Activated CD4-positive, alpha-beta T cell treated with anti-CD3 and anti-CD28 coated beads, Interleukin-2, amount 10 ng/mL, durations not matched to agents 7 days and 5 days (primary cell): ENCODE measurements at places on chromosomes 11 and 22. TPM values are rescaled to one million over a fixed set of nuclear protein-coding genes. Genes with fewer than 3 reads are reported as not detected.

- no peaks in the 10 kb centered on the region for H3K36me3 ChIP-seq
- no peak overlapping the region for H3K27ac ChIP-seq
Measured at GRCh38 chr11:114354076-114354475, 46.2 kb downstream of the C11orf71 start.

GRCh38 chr11:1706634-1707400 lies 9.8 kb downstream of the KRTAP5-6 start:
- DNase-seq: no peak
- H3K27ac ChIP-seq: peak overlapping the region; percentile 74
- peaks cover 17% of the 10 kb centered on the region for H3K4me1 ChIP-seq
- H3K27me3 ChIP-seq: peaks cover 12% of the 10 kb centered on the region

DNA sequence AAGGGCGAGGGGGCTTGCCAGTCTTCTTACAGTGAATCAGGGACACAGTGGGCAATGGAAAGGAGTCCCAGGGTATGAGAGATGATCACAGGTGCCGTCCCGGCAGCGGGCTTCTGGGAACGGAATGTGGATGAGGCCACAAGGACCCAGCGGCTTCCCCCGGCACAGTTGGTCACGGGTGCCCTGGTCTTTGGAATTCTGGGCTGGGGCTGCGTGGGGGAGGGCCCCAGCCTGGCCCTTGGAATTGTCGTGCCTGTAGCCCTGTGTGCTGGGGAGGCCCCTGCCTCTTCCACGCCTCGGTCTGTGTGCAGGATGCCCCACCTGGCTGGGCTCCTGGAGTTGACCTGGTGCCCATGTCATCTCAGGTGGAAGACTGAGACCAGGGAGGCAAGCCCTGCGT lies 76.6 kb downstream of the FBLN1 start:
- peaks cover 12% of the 10 kb centered on the region for H3K4me1 ChIP-seq
- no peaks in the 10 kb centered on the region for H3K36me3 ChIP-seq
- H3K27me3 ChIP-seq: no peaks in the 10 kb centered on the region
- peak overlapping the region; percentile 41 for H3K27ac ChIP-seq

GRCh38 chr11:69908511-69909220 lies 89.5 kb upstream of the FGF3 start:
- no peak for DNase-seq
- H3K4me1 ChIP-seq: no peaks in the 10 kb centered on the region
- no peaks in the 10 kb centered on the region for H3K27me3 ChIP-seq
- H3K27ac ChIP-seq: no peak overlapping the region

GRCh38 chr11:64619196-64619595 lies 28.2 kb downstream of the SLC22A12 start:
- peak overlapping the region; percentile 41 for H3K27ac ChIP-seq
- peaks cover 9% of the 10 kb centered on the region for H3K4me1 ChIP-seq
- no peaks in the 10 kb centered on the region for H3K36me3 ChIP-seq
- no peak for DNase-seq

GRCh38 chr11:58625086-58625485 lies 2.6 kb downstream of the CNTF start:
- H3K27me3 ChIP-seq: no peaks in the 10 kb centered on the region
- H3K36me3 ChIP-seq: peaks cover 44% of the 10 kb centered on the region
- H3K4me1 ChIP-seq: peaks cover 20% of the 10 kb centered on the region

GRCh38 chr11:114315749-114316368 lies 19.7 kb downstream of the NNMT start:
- no peaks in the 10 kb centered on the region for H3K36me3 ChIP-seq
- H3K27me3 ChIP-seq: peaks cover 10% of the 10 kb centered on the region
- DNase-seq: no peak
- H3K4me1 ChIP-seq: peaks cover 36% of the 10 kb centered on the region
- peak overlapping the region; percentile 37 for H3K4me3 ChIP-seq

DNA sequence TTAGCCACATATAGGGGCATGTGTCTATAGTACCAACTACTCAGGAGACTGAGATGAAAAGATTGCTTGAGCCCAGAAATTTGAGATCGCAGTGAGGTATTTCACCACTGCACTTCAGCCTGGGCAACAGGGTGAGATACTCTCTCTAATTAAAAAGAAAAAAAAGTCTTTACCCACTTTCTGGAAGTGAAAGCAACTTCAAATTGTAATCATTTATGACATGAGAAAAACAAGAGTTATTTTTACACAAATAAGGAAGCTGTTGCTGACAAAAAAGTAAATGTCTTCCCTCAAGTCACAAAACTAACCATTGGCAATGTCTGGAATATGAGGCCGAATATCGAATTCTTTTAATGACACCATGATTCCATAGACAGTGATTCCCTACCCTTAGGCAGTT lies 71.4 kb downstream of the GLYATL1 start:
- no peak for DNase-seq
- H3K36me3 ChIP-seq: no peaks in the 10 kb centered on the region
- no peak overlapping the region for H3K27ac ChIP-seq
- H3K4me3 ChIP-seq: no peak overlapping the region

Gene OR51F1
- not detected for total RNA-seq

GRCh38 chr11:73331138-73331916 lies 23.3 kb downstream of the ARHGEF17 start:
- no peak overlapping the region for H3K4me3 ChIP-seq
- no peaks in the 10 kb centered on the region for H3K36me3 ChIP-seq
- no peaks in the 10 kb centered on the region for H3K27me3 ChIP-seq
- DNase-seq: no peak

DNA sequence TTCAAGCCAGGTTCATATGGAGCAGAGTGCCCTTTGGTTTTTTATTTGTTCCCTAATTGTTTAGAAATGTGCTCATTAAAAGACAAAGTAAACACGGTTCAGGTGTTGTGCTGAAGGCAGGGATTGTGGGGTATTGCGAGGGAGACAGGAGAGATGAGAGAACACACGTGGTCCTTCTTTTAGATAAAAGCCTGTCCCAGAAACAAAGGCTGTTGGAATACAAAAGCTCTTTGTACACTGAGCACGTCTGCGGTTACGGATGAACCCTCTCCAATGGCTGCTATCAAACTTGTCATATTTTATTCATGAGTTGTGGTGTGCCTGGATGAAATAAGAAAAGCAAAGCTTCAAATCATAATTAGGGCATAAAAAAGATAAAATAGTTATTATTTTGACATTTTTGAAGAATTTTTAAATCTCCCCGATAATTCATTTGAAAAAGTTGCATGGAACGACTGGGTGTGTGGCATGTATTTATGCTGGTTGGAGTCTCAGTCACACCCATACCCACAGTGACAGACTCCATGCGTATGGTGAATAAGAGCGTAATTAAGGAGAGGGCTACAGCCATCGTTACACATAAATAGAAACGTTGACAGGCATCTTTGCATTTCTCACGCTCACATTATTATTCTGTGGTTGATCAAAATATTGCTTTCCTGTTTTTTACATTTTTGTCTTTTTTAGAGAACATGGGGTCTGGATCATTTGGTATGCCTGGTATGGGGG lies 92.9 kb downstream of the NELL1 start:
- no peaks in the 10 kb centered on the region for H3K36me3 ChIP-seq
- DNase-seq: no peak
- no peaks in the 10 kb centered on the region for H3K27me3 ChIP-seq

DNA sequence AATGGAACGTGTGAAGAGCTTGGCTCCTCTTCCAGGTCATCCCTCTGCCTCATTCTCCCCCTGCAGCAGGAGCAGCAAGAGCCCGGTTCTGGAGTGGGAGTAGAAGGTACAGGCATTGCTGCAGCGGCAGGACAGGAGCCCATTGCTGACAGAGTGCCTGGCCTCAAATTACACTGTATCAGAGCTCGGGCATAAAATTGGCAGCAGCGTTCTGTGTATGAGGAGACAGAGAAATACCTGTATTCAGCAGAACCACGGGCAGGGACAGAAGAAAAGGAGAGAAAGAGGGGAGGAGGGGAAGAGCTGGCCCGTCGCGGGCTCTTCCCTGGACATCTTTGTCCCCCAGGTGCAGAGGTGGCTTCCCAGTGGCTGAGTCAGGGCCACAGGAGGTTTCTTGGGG lies 2.6 kb upstream of the NCF4 start:
- DNase-seq: no peak
- H3K27ac ChIP-seq: no peak overlapping the region
- H3K36me3 ChIP-seq: peaks cover 3% of the 10 kb centered on the region
- peaks cover 7% of the 10 kb centered on the region for H3K27me3 ChIP-seq
- peaks cover 55% of the 10 kb centered on the region for H3K4me1 ChIP-seq
- no peak overlapping the region for H3K4me3 ChIP-seq

Gene CALCA
- total RNA-seq: not detected

Gene MOB2
- 45.4 TPM for total RNA-seq

Gene TMEM45B
- total RNA-seq: 0.84 TPM

DNA sequence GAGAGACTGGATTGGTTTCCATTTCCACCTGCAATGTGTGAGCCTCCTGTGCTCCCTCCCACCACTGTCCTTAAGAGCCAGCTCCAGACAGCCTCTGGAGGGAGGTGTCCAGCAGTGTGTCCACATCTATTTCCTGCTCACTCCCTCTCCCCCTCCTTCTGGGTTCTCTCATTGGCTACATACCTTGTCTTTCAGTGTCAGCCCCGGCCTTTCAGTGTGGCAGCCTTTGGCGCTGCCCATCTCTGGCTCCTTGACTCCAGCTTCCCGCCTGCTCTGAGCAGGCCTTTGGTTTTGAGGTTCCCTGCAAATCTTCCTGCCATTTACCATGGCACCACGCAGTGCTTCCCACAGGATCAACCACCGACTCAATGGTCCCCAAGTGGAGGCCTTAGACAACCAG lies 19.0 kb upstream of the PTPRJ start:
- no peaks in the 10 kb centered on the region for H3K27me3 ChIP-seq
- H3K4me1 ChIP-seq: peaks cover 2% of the 10 kb centered on the region
- no peak overlapping the region for H3K4me3 ChIP-seq
- no peak overlapping the region for H3K27ac ChIP-seq

DNA sequence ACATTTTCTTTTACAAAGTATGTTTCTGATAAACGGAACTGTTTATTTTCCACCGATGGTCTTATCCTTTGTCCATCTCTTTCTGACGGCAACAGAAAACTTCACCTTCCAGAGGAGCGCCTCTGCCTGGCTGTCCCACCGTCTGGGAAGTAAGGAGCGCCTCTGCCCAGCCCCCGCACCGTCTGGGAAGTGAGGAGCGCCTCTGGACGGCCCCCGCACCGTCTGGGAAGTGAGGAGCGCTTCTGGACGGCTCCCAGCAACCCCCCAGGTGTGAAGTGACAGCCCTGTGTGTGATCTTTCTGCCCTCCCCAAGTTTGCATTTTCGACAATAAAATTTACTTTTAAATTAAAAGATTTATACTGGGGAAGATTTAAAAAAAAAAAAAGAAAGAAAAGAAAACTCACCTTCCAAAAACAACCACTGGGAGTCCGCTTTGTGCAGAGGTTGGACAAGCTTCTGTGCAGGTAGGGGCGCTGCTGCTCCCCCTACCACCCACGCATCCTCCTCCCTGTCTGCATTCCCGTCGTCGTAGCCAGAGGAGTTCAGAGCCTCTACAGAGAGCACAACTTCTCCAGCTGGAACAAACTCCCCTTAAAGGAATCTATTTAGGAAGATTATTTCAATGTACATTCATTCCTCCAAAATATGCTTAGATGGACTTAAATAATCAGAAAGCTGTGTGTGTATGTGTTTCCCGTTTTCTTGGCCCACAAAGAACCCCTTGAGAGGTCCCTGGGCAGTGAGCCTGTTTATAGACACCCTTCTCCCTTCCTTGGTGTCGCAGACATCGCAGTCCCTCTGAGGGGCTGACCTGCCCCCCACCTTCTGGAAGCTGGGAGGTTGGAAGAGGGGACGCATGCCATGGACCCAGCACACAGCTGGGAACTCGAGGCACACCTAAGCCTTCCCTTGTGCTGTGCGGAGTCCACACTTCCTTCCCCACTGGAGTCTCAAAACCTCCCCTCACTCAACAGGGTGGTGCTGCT lies 849 bp upstream of the APOBEC3B start:
- H3K27ac ChIP-seq: peak overlapping the region; percentile 95
- H3K4me3 ChIP-seq: peak overlapping the region; percentile 70
- H3K27me3 ChIP-seq: peaks cover 6% of the 10 kb centered on the region
- peaks cover 12% of the 10 kb centered on the region for H3K36me3 ChIP-seq
- peaks cover 45% of the 10 kb centered on the region for H3K4me1 ChIP-seq
- no peak for DNase-seq

Gene BEST1
- not detected for total RNA-seq

DNA sequence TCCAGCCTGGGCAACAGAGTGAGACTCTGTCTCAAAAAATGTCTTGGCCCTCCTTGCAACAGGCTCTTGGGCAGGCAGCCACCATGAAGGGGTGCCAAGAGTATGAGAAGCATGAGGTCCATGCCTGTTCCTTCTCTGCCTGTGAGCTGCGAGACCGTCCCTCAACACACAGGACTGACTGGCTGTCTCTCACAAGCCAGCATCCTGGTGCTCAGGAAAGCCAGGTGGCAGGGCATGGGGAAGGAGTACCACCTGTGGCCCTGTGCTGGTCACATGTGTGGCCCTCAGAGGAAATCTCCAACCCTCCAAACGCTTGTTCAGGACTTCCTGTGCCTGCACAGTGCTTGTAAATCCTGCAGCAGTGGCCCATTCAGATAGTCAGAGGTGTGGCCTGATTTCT lies 83.2 kb downstream of the ATXN10 start:
- peaks cover 1% of the 10 kb centered on the region for H3K36me3 ChIP-seq
- H3K27ac ChIP-seq: no peak overlapping the region
- no peaks in the 10 kb centered on the region for H3K4me1 ChIP-seq
- no peaks in the 10 kb centered on the region for H3K27me3 ChIP-seq

Gene LINC01488
- total RNA-seq: not detected

DNA sequence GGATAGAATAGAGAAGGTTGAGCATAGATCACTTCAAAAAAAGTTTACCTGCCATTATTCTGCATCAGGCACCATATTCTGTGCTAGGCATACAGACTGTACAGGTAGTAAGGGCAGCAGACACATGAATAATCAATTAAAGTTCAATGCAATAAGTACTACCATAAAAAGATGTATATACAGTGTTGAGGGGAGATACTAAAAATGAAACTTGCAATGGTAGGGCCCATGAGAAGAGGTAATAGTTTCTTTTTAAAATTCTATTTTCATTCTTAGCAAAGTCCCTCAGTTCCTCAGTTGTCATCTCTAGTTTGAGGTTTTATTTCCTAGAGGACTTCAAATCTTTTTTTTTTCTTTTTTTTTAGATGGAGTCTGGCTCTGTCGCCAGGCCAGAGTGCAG lies 819.9 kb downstream of the FAM181B start:
- no peak overlapping the region for H3K27ac ChIP-seq
- DNase-seq: no peak
- no peaks in the 10 kb centered on the region for H3K27me3 ChIP-seq
- no peaks in the 10 kb centered on the region for H3K4me1 ChIP-seq

Gene FOXRED2
- 14.3 TPM for total RNA-seq

GRCh38 chr11:75355051-75355450 lies 3.6 kb upstream of the ARRB1 start:
- no peak overlapping the region for H3K4me3 ChIP-seq
- H3K36me3 ChIP-seq: no peaks in the 10 kb centered on the region
- peaks cover 33% of the 10 kb centered on the region for H3K4me1 ChIP-seq
- H3K27me3 ChIP-seq: peaks cover 3% of the 10 kb centered on the region
- no peak overlapping the region for H3K27ac ChIP-seq

Gene AIP
- total RNA-seq: 149 TPM

GRCh38 chr11:8040261-8040920 lies 40.6 kb upstream of the TUB start:
- no peak overlapping the region for H3K27ac ChIP-seq
- no peak for DNase-seq
- peaks cover 23% of the 10 kb centered on the region for H3K27me3 ChIP-seq
- H3K36me3 ChIP-seq: no peaks in the 10 kb centered on the region
